ENCODE measurements at places on chromosomes 13 and 19. TPM values are rescaled to one million over a fixed set of nuclear protein-coding genes. Genes with fewer than 3 reads are reported as not detected.

The BCAM gene
- total RNA-seq = 5.0 TPM

The C13orf42 gene
- not detected for total RNA-seq

The MCEMP1 gene
- not detected for total RNA-seq

The LGALS4 gene
- 0.14 TPM for total RNA-seq
